ENCODE measurements at places on chromosomes 16 and 17.
A peak's percentile ranks its signal among the peaks of the same experiment; 100 is the strongest.

DNA sequence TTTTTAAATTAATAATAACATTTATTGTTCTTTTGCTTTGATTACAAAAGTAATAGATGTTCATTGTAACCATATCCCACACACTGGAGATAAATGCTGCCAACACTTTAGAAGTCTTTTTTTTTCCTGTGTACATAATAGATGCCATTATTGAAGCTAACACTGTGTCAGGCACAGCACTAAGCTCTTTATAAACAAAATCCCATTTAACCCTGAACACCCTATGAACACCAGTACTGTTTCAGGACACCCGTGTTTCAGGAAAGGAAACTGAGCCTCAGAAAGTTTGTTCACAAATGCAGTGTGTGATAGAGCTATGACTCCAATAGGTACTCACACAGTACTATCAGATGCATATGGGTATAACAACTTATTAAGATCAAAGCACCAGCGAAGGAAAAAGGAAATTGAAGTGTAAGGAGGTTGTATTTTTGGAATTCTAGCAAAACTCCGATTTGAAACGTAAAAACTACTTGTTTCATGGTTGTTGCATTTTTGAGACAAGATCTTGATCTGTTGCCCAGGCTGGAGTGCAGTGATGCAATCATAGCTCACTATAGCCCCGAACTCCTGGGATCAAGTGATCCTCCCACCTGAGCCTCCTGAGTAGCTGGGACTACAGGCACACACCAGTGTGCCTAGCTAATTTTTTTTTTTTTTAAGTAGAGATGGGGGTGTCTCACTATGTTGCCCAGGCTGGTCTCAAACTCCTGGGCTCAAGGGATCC, 2.0 kb upstream of the KIFC3 start:
- no peak for DNase-seq

DNA sequence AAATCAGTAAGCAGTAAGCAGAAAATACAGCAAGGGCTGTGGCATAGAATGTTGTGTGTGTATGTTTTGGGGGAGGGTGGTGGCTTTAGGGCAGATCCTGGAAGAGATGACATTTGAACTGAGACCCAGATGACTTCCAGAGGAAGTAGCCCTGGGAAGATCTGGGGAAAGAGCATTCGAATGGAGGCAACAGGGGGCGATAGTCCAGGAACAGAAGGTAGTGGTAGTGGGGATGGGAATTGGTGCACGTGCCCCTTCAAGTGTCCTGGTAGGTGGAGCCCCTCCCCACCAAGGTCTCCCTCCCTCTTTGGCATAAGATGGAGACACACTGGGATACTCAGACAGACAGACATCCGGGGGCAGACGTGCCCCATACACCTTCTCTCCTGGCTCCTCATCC, 14.1 kb downstream of the ARHGEF15 start:
- no peak for DNase-seq

DNA sequence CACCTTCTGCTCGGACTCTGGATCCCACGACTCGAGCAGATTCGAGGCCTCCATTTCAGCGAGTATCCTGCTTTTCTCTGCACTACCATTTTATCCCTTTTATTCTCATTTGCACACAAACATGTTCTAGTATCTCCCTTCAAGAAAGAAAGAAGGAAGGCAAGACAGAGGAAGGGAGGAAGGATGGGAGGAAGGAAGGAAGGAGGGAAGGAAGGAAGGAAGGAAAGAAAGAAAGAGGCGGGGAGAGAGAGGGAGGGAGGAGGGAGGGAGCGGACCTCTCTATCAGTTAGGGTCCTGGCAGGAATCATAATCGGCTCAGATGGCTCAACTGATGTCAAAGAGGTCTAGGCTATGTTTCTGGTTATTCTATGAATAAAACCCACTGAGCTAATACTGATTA, 10.3 kb upstream of the KSR1 start:
- DNase-seq, result no peak

GRCh38 chr16:2471016-2471652, at the start of gene NTN3:
TSS of gene NTN3 (plus strand) at chr16:2471297. CDS start at chr16:2471702, 405 bp downstream.
- peak; percentile 49 for DNase-seq

- no peak for DNase-seq
These were observed 73.7 kb downstream of the ADCY9 start for GRCh38 chr16:4042581-4042980.

DNA sequence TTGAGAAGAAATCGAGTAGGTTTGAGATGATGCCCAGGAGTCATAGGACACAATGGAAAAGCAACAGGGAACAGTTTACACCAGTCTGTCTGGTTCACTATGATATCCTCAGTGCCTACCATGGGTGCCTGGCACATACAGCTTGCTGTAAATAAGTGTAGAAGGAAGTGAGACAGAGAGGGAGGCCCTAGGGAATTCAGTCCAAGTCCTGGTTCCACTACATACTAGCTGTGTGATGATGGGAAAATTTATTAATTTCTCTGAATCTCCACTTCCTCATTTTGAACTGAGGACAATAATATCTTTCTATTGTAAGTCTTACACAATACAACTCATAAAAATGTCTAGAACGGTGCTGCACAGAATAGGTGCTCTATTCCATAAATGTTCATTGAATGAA, 53.3 kb upstream of the LYRM9 start:
- DNase-seq, result peak; percentile 20

DNA sequence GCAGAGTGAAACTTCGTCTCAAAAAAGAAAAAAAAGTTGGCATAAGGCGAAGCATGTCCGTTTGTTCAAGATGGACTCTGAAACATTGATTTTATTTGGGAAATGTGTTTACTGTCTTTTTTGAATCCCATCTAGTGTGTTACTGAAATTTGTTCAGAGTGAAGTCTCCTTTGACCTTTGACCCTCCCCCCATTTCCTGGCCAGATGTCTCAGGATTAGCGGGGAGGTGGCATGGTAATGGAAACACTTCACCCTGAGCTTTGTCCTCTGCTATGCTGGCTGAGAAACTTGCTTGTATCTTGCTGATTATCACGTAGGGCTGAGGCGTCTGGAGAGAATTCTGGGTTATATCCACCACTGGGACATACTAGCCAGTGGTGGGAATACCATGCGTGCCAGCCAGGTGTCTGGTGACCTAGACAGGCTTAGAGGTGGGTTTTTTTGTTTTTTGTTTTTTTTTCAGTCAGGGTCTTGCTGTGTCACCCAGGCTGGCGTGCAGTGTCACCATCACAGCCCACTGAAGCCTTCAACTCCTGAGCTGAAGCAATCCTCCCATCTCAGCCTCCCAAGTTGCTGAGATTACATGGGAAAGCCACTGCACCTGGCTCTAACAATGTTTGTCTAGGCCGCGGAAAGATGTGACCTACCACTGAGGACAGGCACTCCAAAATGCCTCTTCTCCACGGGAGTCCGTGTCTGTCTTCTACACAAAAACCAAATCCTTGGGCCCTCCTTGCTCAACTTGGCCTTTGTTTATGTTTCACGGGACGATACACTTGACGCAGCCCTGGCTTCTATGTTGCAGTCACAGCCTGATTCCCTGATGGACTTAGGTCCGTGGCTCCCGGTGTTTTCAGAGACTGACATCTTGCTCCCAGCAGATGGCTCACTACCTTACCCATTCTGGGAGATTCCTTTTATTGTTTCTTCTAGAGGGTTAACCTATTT, 6.6 kb upstream of the GALK1 start:
- no peak for DNase-seq

DNA sequence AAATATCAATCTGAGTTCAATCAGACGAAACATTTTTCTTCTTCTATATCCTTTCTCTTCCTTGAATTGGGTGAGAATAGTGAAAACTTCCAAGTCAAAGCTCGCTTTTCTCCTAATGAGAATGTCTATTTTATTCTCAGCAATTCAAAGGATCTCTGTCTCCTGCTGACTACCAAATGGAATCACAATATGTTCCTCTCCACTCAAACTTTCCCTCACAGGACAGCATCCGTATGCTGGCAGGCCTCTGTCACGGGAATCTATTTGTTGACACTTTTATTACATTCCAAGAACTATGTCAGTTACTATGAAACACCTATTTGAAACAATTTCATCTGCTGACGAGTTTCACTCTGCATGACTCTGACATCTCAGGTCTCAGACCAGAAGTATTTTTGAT, 1196.6 kb downstream of the CDH11 start:
- no peak for DNase-seq

DNA sequence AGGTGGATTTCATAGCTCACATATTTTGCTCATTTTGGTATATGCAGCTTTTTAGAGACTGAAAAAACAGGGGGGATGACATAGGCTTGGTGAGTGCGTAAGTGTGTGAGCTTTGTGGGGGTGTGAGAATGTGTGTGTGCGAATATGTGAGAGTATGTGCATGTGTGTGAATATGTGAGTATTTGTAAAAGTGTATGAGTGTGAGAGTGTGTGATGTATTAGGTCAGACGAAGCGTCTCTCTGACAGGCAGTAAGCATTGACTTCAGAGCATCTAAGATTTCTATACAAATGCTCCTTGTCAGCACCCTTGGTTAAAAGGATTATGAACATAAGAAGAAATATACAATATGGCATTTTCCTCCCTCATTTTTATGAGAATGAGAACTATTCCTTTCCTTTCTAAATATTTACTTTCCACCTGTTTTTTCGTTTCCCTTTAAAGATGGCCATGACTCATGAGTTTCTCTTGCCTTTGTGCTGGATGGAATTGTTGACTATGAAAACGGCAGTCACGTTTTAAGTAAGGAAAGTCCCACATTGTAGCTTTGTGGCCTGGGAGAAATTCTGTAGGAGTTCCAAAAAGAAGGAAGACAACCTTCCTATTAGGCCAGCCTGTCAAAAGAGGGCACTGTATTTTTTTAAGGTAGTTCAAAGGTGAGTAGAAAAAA, 276.4 kb downstream of the FOXL1 start:
- DNase-seq, result no peak

- no peak for DNase-seq
These were observed 31.8 kb downstream of the ZDHHC7 start for GRCh38 chr16:84979516-84979915.

GRCh38 chr16:80317116-80317515, 223.7 kb upstream of the DYNLRB2 start:
- no peak for DNase-seq

DNA sequence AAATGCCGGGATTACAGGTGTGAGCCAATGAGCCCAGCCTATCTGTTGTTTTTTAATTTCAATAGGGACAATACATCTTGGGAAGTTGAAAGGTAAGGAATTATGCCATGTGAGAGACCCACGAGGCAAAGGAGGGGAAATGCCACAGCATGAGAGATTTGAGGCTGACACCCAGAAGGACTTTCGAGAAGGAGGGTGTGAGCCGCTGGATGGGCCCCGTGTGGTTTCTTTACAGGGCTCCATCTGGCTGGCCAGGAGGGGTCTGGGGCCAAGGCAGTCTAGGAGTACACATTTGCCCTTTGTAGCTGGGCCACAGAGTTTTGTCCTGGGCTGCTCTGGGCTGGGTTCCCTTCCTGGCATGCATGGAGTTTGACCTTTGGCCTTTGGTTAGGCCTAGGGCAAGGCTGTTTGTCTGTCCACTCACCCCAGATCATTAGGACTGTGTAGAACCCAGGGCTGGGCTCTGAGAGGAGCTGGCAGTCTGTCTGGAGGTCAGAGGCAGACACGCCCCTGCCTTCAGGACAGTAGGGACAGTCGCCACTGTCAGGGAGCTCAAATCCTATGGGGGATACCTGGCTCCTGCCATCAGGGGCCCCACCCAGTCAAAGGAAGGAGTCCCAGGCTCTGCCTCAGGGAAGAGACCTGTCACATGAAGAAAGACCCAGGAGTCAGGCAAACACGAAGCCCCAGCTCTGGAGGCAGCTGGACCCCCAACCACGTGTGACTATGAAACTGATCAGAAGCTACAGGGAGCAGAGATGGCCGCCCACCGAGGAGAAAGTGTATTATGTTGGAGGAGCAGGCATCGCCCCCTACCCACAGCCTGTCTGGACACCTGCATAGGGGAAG, 24.2 kb upstream of the NXPH3 start:
- no peak for DNase-seq

DNA sequence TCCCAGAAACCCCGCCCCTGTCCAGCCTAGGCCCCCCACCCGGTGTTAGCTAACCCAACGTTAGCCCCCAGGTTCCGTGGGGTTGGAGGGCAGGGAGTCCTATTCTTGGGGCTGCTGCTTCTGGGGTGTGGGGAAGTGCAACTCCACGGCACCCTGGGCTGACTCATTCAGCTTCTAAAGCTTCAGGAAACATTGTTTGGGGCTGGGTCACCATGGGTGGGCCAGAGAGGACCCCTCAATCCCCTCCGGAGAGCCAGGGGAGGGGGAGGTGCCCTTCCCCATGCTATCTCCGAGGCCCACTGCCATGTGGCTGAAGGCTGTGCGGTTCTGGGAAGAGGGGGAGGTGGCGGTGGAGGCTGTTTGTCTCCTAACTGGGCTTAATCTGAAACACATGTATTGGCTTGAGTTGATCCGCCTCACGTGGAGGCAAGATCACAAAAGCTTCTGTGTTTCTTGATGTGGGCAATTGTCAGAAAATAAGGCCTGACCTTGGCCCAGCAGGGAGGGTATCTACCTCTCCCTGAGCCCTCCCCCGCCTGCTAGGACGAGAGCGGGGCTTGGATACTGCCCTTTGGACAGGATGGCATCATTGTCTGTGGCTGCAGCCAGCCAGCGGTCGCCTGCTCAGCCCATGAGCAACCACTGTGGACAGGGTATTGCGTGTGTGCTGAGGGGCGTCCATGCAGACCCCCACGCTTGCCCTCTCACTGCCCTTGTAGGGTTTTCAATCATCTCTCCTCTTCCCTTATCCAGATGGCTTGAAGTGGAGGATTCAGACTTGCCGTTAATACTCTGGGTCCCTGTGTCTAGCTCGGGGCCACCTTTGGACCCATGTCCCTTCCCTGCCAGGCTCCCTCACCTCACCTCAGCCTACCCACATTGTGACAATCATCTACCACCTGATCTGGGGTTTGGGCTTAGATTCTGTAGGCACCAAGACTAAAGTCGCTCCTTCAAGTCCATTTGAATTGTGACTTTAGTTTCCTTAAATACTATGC, 1.3 kb downstream of the SERPINF1 start:
- peak; percentile 81 for DNase-seq

DNA sequence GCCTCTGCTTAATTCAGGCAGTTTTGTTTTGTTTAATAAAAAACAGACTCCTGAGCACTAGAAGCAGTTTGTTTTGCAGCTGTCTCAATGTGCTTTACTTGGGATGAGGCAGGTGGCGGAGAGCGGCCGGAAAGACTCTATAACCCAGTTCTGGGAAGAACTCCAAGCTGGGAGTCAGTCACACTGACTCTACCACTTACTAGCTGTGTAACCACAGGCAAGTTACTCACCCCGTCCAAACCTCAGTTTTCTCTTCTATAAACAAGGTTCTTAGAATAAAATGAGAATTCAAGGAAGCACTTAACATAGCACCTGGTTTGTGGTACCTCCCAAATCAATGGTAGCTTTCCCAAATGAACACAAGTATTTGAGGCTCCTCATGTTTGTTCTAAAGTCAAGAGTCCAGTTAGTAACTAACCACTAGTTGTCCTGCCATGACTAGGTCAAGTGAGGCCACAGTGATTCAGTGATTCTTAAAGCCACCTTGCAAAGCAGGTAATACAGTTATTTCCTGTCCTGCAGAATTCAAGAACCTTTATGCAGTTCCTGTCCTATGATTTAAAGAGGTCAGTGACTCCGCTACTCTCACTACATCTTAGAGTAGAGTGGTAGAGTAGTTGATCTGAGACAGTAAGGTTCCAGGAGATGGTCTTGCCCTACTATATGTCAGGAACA, 2.7 kb downstream of the TXNDC17 start:
- no peak for DNase-seq

- no peak for DNase-seq
These were observed 285.4 kb downstream of the SHISA9 start for GRCh38 chr16:13186813-13187212.

Data from hematopoietic multipotent progenitor cell treated with erythropoietin and hydrocortisone succinate and interleukin-3 and kit ligand, for 4 days (in vitro differentiated cells).